ENCODE measurements at places on chromosomes 11 and 22.

- no peak for DNase-seq
Measured at GRCh38 chr11:67055812-67056211, 835 bp upstream of the RHOD start.

- peak; percentile 31 for DNase-seq
Measured at GRCh38 chr11:4626207-4627099, 10.8 kb upstream of the OR51D1 start.

GRCh38 chr22:26055693-26056092 lies 113.6 kb upstream of the SEZ6L start:
- no peak for DNase-seq

- DNase-seq, result peak; percentile 57
Measured at GRCh38 chr11:112555491-112556364, 295.1 kb upstream of the PLET1 start.

DNA sequence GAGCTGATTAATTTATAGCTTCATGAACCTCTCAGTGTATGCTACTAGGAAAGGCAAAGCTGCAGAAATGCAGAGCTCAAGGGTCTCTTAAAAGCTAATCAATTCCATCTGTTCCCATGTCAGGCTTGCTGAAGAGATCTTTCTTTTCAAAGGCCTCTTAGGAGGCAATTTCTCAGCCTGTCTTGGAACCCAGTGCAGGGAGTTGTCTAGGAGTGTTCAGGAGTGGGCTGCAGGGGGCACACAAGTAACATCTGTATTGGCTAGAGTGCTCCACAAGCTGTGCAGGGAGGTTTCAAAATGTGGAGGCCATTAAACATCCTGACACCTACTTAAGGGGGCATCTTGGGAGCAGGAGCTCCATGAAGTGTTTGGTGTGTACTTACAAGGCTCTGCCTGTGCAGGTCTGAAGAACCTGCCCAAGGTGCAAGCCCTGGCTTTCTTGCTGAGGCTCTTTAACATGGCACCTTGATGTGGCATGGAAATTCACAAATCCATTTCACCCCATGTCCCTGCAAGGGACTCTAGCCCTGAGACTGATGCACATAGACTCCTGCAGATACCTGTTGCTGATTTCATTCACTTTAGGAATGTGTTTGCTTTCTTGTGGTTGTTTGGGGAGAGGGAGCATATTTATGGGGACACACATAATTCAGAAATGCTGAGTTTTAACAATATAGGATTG lies 134.7 kb downstream of the ME3 start:
- DNase-seq, result no peak

- DNase-seq, result no peak
Measured at GRCh38 chr11:78429660-78430059, 12.0 kb upstream of the GAB2 start.

- no peak for DNase-seq
Measured at GRCh38 chr11:76524919-76525318, 80.1 kb downstream of the EMSY start.

DNA sequence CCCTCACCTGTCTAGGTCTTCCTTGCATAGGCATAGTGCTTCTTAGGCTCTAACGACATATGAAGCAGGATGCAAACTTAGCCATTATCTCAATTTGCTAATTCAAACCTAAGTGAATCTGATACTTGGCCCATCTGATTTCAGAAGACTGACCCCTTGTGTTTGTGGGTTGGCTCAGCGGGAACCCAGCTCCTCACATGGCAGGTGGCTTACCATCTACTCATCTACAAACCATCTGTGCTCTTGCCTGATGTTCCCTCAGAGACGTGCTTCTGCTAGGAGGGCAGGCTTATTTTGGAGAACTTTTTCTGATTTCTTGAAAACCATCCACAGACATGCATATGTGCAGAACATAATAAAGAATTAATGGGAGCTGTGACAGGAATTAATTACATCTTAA lies 15.2 kb downstream of the ELMOD1 start:
- DNase-seq, result no peak

DNA sequence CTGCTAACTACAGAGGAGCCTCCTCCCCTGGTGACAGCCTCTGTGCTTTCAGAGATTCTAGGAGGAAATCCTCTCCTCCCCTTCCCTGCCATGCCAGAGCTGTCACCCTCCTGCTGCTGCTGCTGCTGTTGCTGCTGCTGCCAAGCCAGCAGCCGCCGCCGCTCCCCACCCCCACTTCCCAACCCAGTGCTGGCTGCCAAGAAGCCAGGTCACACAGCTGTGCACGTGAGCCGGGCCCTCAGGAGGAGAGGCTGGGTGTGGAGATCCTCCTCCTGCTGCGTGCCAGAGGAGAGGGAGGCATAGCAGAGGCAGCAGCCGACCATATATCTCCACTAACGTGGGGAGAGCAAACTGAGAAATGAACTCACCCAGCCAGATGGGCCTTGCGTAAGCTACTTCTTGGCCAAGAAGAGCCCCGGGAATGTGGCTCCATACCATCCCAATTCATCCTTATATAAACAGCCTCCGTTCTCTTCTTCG lies 12.4 kb downstream of the CRY2 start:
- DNase-seq, result no peak

GRCh38 chr11:93513772-93514171 lies 29.4 kb downstream of the SMCO4 start:
- DNase-seq, result no peak

DNA sequence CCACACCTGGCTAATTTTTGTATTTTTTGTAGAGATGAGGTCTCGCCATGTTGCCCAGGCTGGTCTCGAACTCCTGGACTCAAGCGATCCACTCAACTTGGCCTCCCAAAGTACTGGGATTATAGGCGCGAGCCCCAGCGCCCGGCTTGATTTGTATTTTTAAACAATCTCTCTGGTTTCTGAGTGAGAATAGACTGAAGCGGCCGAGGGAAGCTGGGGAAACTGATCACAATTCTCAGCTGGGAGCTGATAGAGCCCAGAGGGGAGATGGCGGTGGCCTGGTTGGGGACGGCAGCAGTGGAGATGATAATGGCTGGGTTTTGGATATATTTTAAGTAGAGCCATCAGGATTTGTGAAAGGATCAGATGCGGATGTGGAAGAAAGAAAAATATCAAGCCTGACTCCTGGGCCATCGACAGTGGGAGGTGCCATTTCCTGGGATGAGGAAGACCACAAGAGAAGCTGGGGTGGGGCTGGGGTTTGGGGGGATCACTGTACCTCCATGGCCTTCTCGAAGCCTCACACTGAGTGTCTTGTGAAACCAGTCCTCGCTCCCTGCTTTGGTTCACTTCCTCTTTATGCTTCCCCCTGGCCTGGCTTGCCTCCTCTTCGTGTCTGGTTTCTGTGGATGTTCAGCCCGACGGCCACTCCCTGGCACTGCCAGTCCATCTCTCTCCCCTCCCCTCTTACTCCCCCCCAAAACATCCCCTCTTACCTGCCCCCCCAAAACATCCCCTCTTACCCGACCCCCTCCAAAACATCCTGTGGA lies 51.9 kb downstream of the IGLL1 start:
- DNase-seq, result no peak

- no peak for DNase-seq
Measured at GRCh38 chr11:69035946-69036340, 12.8 kb upstream of the TPCN2 start.

DNA sequence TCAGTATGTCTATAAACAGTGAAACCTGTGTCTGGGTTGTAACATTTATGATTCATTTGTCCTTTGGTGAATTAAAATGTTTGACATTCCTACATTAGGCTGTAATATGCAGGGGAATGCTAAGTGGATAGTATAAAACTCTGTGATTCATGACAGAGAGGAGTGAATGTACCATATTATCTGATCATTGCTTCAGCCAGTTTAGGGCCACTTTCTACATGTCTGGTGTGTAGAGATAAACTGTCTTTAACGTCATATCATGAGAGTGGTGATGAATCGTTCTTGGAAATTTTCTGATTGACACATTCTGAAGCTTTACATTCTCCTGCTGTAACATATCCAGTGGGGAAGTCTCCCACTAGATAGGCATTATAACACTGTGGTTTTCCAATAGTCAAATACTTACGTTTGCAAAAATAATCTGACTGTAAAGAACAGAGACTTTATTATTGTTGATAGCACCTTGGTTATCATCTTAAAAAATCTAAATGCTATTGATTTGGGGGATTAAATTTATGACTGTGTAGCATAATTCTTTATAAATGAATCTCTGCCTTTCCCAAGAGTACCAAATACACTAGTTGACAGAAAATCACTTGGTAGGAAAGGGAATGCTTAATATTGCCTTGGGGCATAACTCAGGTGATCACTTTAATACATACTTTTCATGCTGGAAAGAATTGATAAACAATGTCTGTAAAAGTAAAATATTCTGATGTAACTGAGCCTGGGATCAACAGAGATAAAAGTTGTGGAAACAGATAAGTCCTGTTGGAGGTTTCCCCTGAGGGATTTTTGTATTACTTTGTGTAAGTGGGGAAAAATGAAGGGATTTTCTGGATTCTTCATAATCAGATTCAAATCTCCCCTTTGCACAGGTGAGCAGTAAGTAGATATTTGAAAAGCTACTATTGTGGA lies 427.9 kb downstream of the JRKL start:
- DNase-seq, result peak; percentile 22

DNA sequence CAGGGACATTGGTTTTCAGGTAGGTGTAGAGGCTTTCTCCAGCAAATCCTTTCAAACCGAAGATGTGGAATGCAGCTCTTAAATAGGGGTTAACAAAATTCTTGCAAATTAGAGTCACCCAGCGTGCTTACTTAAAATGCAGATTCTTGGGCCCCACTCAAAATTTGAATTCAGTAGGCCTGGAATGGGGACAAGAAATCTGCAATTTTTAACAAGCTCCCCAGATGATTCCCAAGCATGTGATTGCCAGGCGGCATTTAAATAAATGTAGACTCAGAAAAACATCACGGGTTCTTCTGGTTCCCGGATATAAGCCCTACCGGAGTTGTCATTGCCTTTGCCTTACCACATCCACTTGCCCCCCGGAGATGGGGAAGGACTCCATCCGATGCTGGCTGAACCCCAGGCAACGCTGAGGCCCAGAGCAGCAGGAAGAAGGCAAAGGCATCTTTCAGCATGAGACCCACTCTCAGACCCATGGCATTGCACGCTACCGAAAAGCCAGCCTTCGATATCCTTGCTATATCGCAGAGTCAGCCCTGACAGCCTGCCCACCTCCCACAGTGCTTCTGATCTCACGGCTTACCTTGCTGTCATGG lies 134.2 kb downstream of the DSCAML1 start:
- no peak for DNase-seq

GRCh38 chr11:16778876-16779275 lies 40.4 kb downstream of the C11orf58 start:
- DNase-seq, result no peak

- no peak for DNase-seq
Measured at GRCh38 chr11:1008001-1008802, 28.3 kb downstream of the MUC6 start.

DNA sequence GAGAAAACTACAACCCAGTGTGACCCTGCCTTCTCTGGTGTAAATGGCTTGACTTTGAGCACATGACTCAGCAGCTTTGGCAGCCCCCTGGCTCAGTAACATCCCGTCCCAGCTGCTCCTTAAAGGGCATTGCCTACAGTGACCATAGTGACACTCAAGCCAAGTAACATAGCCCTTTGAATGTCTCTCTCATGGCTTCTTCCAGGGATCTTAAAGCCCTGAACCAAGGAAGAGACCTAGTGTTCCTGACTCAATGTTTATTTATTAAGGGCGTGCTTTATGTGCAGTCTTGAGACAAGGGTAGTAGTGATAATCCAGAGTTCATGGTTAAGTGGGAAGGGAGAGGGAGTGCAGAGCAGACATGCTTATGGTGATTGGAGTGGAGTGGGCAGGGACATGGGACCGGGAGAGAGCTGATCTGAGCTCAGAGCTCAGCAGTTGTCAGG lies 125.7 kb downstream of the PARVA start:
- DNase-seq, result no peak

DNA sequence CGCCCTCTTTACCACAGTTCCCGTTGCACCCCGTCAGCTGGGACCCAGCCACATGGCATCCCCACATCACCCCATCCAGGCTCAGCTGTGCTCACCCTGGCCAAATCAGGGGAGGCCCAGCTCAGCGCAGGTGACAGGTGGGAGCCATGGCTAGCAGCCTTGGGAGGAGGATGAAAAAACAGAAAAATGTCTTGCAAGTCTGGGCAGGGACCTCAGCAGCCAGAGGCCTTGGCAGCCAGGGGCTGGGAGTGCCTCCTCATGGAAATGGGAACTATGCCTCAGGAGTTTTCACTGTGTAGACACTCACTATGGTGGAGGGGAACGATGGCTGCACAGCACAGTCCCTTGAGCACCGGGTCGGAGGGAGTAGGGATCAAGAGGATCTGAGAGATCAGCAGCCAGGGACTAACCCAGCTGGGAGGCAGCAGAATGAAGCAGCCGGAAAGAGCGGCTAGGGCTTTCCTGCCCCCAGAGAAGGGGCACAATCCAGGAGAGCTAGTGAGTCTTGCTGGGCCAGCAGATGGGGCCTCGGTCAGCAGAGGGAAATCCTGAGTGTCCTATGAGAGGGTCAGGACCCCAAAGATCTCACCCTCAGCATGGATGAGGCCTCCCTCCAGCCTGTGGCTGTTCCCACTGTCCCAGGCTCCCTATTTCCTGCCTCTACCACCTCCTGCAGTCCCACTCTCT lies 6.2 kb upstream of the FTH1 start:
- DNase-seq, result no peak

- DNase-seq, result peak; percentile 58
Measured at GRCh38 chr11:112881461-112881860, 79.8 kb upstream of the NCAM1 start.

DNA sequence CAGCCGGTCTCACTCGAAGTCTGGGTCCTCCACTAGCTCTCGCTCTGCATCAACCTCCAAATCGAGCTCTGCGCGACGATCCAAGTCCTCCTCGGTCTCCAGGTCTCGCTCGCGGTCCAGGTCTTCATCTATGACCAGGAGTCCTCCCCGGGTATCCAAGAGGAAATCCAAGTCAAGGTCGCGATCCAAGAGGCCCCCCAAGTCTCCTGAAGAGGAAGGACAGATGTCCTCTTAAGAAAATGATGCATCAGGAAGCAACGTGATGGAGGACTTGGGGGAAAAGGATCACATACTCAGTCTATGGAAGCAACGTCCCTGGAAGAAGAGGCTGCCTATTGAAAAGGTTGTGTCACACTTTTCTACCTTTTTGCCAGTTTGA lies 1.1 kb downstream of the SRSF8 start:
- DNase-seq, result no peak

DNA sequence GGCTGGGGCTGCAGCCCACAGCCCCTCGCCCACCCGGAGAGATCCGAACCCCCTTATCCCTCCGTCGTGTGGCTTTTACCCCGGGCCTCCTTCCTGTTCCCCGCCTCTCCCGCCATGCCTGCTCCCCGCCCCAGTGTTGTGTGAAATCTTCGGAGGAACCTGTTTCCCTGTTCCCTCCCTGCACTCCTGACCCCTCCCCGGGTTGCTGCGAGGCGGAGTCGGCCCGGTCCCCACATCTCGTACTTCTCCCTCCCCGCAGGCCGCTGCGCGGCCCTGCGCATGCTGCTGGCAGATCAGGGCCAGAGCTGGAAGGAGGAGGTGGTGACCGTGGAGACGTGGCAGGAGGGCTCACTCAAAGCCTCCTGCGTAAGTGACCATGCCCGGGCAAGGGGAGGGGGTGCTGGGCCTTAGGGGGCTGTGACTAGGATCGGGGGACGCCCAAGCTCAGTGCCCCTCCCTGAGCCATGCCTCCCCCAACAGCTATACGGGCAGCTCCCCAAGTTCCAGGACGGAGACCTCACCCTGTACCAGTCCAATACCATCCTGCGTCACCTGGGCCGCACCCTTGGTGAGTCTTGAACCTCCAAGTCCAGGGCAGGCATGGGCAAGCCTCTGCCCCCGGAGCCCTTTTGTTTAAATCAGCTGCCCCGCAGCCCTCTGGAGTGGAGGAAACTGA lies 731 bp downstream of the GSTP1 start:
- no peak for DNase-seq

GRCh38 chr11:27158456-27159334 lies 118.1 kb downstream of the BBOX1 start:
- peak; percentile 72 for DNase-seq

All from HTR-8/SVneo (cell line).